ENCODE measurements at places on chromosomes 16 and 17.
A peak's percentile ranks its signal among the peaks of the same experiment; 100 is the strongest.

DNA sequence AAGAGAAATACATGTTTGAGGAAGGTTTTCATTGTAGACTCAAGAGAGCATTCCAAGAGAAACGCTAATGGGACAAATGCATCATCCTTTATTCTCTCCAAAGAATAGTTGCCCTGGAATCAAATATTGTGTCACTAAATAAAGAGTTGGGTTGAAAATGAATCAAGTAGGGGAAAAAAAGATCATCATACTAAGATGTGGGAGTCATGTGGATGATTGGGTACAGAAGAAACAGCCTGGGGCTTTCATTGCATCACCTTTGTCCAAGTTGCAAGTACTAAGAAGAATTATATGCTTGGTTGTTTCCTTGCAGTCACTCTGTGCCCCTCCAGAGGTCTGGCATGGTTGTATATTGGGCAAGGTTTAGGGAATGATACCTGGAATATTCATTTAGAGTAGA lies 658.9 kb downstream of the TOX3 start:
- DNase-seq: no peak

DNA sequence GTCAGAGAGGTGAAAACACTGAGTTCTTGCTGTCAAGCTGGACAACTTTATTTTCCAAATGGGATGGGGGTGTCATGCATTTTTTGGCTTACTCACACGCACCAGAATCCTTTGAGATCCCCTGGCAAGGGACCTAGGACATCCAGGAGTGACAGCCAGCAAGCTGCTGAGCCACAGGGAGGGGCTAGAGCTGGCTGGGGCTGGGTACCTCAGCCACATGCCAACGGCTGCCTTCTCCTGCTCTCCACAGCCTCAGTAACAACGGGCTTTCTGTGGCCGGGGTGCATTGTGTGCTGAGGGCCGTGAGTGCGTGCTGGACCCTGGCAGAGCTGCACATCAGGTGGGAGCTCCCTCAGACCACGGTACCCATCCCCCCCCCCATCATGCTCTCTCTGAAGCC lies 47.6 kb downstream of the NLRC5 start:
- no peak for DNase-seq

- DNase-seq: no peak
Measured at GRCh38 chr16:10045291-10045775, 136.9 kb downstream of the GRIN2A start.

- DNase-seq: no peak
Measured at GRCh38 chr16:26344976-26345375, 653.2 kb downstream of the HS3ST4 start.

DNA sequence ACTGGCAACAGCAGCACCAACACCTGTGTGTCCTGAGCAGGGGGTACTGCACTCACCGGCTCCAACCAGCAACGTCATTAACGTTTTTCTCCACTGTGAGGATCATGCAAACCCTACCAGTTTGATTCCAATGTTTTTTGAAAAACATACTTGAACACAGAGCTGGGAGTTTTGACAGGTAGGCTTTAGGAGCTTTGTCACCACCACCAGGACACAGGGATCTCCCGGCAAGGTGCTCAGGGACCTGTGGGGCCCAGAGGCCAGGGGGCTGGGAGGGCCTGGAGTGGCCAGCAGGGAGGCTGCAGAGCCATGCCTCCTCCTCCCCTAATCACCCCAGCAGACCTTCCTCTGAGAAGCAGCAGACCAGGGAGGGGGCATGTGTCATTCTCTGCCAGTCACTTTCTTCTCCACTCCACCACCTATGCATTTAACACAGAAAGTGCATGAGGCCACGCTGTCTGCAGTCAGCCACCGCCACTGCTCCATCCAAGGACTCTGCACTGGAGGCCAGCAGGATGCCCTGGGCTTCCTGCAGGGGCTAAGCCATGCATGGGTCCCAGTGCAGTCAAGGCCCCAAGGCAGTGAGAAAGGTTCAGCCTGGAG lies 768.2 kb downstream of the KCNJ18 start:
- no peak for DNase-seq

GRCh38 chr17:75516619-75517296 lies 430 bp downstream of the TSEN54 start:
- DNase-seq: peak; percentile 55

DNA sequence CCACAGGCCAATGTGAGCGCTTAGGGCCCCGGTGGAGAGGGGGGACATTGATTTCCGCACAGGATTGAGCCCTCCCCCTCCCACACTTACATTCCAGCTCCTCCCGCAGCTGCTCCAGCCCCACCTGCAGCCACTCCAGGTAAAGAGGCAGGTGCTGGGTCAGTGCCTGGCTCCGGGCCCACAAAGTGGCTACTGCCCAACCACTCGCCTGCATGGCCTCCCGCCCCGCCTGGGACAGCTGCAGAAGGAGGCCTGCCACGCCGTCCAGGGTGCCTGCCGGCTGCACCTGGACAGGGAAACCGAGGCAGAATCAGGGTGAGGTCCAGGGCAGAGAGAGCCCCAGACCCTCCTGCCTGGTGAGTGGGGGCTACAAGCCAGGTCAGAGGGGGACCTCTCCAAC lies 46.3 kb downstream of the RMI2 start:
- peak; percentile 91 for DNase-seq

DNA sequence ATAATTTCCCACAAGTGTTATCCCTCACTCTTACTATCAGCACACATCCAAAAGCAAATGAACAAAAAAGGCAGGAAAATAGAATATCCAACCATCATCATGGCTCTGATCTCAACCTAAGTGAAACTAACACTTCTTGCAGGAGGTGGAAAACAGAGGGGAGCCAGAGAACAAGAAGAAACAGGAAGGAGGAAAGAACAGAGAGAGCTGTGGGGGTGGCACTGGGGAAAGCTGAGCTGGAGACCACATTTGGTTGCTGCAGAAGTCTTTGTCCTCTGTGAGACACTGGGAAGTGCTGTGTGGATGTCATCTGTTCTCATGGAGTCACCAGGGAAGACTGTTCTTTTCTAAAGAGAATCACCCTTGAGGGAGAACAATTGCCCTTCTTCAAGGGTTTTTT lies 34.7 kb downstream of the GRB7 start:
- no peak for DNase-seq

- no peak for DNase-seq
Measured at GRCh38 chr17:82407255-82407654, 10.9 kb upstream of the HEXD start.

- DNase-seq: no peak
Measured at GRCh38 chr16:55039511-55039910, 108.8 kb downstream of the IRX5 start.

Data from RPMI8226 (cell line).